ENCODE measurements at places on chromosomes 7 and 10. TPM values are rescaled to one million over a fixed set of nuclear protein-coding genes. Genes with fewer than 3 reads are reported as not detected.

PAPOLB gene
- 1.4 TPM for total RNA-seq

MALRD1 gene
- 1.8 TPM for total RNA-seq

HYAL4 gene
- total RNA-seq = not detected

GRCh38 chr10:35910234-35910633, 268.1 kb upstream of the FZD8 start:
- no peak for DNase-seq

DNA sequence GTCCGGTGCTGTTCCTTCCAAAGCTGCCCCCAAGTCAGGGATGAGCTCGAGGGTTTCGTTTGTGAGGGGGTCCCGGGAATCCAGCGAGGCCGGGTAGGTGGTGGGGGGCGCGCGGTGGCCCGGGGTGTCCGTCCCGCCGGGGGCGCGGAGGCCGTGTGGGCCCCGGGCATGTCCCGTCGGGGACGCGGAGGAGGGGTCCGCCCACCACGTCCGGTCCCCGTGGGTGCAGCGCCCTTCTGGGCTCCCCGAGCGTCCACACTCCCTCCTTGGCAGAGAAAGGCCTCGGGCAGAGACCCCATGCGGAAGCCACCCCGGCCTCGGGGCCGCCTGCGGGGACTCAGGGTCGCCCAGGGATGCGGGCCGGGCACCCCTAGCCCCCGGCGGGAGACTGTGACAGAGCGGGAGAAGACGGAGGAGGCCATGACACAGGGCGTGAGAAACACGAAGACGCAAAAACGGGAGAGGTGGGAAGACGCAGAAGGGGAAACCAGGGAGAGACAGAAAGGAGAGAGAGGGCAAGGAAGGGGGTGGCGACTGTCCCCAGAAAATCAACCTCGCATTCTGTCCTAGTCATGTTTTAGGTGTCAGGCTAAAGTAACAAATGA, 640 bp upstream of the ZNF425 start:
- DNase-seq = no peak

- no peak for DNase-seq
Observed at GRCh38 chr10:5583525-5584175, 58.9 kb downstream of the CALML3 start.

DNA sequence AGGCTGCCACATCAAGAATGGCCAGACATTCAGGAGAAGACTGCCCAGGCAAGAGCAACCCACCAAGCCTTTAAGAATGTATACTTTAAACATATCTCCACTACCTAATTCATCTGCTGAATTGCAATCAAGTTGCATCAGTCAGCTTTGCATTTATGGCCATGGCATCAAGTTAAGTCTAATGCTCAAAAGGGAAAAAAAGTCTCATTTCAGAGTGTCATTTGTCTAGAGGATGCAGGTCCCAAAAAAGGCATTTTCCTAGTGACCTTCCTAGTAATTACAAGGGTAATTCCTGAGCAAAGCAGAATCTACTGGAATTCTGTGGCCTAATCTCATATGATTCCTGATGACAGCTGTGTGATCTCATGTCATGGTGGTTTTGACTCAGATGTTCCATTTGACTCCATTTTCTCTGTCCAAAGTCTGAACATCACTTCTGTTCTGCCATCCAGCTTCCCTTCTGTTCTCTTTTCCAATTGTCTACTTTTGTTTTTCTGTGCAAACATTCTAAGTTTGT, 7.3 kb upstream of the CABCOCO1 start:
- DNase-seq = no peak

All from omental fat pad (tissue), 4 donors.